Right renal pelvis (tissue), 4 donors: ENCODE measurements at places on chromosomes 4 and X. TPM values are rescaled to one million over a fixed set of nuclear protein-coding genes. Genes with fewer than 3 reads are reported as not detected.

DNA sequence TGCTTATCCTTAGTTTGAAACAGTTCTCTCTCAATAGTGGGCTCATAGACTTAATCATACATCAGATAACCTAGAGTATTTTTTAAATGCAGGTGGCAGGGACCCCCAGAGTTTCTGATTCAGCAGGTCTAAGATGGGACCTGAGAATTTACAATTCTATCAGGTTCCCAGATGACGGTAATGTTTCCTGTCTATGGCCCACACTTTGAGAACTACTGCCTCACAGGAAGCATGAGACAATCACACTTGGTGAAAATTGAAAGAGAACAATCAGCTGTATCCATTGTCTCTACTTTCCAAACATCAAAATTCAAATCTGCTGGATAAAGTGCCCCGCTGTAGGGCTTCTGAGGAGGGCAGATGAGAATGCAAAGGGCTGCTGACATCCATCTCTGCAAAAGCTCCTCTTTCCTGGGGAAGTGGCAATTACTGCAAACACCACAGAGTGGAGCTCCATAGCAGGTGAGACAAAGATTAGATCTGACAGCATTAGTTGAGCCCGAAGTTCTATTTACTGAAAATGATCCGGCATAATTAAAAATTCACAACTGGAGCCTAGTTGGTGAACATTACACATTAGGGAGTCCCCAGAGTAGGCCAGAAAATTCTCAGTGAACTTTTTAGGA lies 187.8 kb upstream of the MBNL3 start:
- no peak for DNase-seq

Gene RADX
- 6.4 TPM for polyA plus RNA-seq

DNA sequence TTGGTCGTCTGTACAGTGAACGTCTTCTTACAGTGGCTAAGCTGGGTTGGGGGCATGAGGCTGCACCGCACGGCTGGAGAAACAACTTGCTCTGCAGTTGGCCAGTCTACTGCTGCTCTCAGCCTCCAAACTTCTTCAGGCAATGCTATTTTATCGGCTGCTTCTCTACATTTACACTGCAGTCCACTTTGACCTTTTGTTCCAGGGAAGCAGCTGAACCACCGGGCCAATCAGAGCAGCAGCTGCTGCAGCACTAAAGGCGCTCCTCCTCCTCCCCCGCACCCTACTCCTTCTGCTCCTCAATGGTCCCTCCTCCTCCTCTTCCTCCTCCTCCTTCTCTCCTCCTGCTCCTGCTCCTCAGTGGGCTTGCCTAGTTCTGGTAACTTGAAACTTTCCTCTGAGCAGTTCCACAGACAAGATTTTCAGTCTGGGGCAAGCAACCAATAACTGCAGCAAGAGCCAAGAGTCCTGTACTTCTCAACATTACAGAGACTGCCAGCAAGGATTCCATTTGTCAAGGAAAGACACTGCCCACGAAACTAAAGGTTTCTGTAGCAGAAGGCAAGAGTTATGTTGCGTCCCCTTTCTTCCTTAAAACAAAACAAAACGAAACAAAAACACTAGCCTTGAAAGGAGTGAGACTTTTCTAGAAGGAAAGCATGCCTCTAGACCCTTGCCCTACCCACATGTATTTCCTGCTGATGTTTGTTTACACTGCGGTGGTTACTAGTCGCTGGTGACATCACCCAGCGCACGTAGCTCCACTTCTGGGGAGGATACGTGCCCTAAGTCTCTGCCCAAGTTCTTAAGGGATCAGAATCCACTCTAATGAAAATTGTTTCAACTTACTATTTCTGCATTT lies 125.7 kb upstream of the NAP1L5 start:
- peak; percentile 87 for DNase-seq

DNA sequence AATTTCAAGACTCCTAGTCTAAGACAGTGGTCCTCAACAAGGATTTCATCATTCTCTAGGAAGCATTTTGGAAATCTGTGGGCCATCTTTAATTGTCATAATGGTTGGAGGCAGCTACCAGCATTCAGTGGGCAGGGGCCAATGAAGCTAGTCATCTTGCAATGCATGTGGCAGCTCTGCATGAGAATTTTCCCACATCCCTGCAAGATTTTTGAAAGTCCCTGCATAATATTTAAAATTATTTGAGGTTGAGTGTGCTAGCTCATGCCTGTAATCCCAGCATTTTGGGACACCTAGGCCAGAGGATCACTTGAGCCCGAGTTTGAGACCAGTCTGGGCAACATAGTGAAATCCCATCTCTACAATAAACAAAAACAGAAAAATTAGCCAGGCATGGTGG lies 44.0 kb downstream of the PCYT1B start:
- no peak for DNase-seq

DNA sequence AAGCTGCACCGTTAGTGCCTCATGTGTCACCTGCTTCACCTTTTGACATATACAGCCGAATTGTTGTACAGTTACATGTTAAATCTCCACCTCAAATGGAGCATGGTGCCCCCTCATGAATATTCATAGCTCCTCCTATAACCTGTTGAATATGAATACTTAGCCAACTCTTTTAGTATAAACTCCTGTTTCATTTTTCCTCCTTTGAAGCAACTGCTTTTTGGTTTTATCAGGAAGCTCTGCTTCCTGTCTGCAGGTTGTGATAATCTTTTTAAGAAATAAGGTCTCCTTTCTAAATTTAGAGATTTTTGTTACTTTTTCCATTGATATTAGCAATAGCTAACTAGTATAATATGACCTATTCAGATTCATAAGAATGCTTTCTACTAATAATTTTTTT lies 1429.2 kb upstream of the AGA start:
- DNase-seq: no peak
